Activated CD8-positive, alpha-beta T cell treated with anti-CD3 and anti-CD28 coated beads, Interleukin-2, amount 10 ng/mL, durations not matched to agents 7 days and 5 days (primary cell): ENCODE measurements at places on chromosomes 6 and 20.

DNA sequence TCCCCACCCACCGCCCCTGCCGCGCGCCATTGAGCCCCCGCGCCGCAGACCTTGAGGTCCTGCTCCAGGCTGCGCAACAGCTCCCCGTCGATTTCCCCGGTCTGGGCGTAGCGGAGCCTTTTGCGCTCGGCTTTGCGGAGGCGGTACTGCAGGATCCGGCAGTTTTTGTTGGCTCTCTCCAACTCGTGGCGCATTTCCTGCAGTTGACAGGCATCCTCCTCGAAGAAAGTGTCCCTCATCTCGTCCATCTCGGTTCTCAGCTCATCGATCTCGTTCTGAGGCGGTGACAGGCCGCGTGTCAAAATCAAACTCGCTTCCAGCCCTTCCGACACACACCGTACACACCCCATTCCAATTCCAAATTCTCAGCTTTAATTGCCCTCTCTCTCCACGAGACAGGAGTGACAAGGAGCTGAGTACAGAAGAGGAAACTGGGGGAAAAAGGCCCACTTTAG, 4.3 kb downstream of the MTCL3 start:
- DNase-seq: peak; percentile 63

- no peak for DNase-seq
Observed at GRCh38 chr20:37273988-37274387, 12.4 kb upstream of the GHRH start.

DNA sequence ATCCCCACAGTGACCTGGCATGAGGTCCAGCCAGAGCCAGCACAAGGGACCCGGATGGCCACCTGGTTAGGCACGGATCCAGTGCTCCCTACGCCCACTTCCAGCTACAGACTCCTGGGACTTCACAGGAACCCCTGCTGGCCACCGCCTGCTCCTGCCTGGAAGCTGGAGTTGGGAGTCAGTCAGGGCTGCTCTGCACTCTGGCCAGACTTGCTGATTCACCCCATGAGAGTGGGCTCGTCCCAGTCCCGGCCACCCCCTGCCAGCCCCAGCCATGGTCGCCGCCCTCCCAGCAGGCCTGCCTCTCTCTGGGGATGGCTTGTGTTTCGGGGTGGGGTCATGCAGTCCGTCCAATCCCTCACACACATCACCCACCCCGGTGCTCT, 125.8 kb downstream of the DLL1 start:
- DNase-seq: no peak

- no peak for DNase-seq
Observed at GRCh38 chr6:150617496-150618460, 18.1 kb downstream of the PLEKHG1 start.

DNA sequence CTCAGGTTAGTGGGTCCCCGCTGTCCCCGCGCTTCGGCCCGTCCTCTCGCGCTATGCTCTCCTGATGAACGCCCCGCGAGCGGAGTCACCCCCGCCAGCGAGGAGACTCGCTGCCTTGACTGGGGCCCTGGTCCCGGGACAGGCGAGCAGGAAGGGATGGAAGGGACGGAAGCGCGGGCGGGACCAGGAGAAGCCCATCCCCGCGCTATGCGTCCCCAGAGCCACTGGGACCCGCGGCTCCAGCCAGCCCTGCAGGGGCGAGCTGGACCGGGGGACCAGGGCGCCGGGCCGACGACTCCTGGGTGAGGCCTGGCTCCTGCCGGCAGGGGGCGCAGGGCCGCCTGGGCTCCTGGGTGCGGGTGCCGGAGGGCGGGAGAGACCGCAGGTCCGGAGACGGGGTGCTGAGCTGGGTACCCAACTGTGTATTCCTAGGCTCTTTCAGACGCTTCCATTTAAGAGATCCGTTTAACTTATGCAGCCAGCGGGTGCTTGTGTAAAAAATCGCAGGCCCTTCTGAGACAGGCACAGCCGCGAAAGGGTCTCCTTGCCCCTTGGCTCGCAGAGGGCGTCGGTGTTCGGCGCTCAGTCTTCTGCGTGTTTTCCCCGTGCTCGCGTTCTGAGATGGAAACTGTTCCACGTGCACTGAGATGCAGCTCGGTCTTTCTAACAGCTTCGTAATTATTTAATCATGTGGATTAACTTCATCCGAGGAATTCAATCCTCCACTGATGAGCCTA, 580 bp upstream of the SYCP2 start:
- peak; percentile 78 for DNase-seq

DNA sequence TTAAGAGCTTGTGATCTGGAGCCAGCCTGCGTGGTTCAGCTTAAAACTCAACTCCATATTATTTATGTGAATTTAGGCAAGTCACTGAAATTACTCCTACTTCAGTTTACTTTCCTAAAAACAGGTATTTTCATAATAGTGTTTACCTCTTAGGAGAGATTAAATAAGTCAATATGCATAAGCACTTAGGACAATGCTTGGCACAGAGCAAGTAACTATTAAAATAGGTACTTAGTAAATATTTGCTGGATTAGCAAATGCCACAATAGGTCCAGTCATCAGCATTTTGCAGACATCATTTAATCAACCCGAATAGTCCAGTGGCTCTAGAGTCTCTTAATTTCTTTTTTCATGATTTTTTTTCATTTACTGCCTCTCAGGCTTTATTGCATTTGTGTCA, 78.6 kb upstream of the PTPRK start:
- no peak for DNase-seq

DNA sequence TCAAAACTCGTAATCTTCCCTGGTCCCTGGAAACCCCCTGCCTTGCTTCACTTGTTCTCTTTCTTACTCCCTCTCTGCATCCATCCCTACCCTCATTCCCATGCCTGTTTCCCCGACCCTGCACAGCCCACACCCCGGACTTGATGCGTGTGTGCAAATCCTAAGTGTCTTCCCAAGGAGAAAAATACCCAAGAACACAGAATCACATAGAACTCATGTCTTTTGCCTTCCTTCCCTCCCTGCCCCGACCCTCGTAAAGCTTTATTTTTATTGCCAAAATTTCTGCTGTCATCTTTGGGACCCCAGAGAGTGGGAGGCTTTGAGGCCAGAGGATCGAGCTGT, 169.6 kb upstream of the PMEPA1 start:
- no peak for DNase-seq

- no peak for DNase-seq
Observed at GRCh38 chr6:15260099-15260821, 14.4 kb downstream of the JARID2 start.

DNA sequence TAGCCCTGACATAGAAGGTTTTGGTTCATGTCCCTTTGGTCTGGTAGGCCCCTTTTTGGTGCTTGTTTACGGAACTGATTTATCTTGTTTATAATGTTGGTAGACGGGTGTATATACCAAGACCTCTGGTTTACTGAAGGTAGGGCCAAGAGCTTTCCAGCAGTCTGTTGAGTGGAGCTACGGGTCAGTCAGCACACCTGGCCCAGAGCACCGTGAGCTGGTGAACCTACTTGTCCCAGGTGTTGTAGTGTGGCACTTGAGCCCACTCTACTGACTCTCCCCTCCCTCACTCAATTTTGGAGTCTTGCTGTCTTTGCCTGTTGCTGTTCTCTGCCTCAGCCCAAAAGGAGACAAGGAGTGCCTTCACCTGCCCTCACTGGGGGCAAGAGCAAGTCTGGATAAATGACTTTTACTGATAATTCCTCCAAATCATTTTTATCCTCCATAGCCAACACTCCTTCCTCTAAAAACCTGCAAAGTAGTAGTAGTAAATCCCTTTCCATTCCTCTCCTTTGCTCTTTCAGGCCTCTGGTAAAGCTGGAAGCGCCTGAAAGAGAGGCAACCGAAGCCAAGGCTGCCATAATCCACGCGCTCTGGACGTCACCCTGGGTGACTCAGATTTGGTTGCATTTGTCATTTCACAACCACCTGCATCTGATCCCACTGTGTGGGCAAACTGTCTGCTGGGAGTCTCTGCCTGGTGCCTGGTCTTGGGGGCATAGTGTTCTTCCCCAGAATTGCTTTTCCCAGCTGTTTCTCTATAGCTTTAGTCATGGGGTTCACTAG, 22.2 kb downstream of the RREB1 start:
- no peak for DNase-seq

GRCh38 chr6:115891111-115891669, 169.5 kb downstream of the FRK start:
- DNase-seq: no peak

- DNase-seq: no peak
Observed at GRCh38 chr6:15411766-15412165, 165.9 kb downstream of the JARID2 start.

DNA sequence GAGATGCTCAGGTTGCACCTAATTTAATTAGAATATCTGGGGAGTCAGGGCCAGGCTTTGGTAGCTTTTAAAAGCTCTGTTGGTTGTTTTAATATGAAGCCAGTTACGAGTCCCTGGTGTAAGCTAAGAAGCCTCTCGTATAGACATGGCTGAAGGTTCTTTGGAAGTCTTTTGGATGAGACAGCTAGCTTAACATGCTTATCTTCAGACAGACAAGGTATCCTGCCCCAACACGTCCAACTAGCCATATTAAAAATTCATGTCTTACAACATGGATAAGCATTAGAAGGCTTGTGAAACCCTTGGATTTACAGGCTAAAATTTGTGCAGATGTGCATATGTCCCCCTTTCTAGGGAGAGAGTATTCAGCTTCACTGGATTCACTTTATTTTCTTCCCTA, 105.7 kb upstream of the KCNK16 start:
- no peak for DNase-seq

GRCh38 chr6:9121549-9121948, 686.2 kb upstream of the SLC35B3 start:
- DNase-seq: no peak

GRCh38 chr6:29965873-29966601, 23.7 kb downstream of the HLA-A start:
- no peak for DNase-seq

DNA sequence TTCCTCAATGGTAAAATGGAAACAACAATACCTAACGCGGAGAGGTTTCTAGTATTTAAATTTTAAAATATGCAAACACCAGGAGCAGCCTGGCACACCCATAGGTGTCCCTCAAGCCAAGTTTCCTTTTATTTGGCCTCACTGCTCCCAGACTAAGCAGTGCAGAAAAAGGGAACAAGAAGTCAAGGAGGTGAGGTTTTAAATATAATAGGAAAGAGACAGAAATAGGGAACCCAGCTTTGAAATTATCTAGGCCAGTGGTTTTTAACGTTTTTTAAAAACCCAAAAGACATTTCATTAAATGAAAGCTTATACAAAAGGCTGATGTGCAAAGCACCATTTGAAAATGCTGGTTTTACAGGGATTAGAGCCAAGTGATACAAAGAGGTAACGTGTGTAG, 109.6 kb downstream of the SLC22A3 start:
- DNase-seq: no peak

DNA sequence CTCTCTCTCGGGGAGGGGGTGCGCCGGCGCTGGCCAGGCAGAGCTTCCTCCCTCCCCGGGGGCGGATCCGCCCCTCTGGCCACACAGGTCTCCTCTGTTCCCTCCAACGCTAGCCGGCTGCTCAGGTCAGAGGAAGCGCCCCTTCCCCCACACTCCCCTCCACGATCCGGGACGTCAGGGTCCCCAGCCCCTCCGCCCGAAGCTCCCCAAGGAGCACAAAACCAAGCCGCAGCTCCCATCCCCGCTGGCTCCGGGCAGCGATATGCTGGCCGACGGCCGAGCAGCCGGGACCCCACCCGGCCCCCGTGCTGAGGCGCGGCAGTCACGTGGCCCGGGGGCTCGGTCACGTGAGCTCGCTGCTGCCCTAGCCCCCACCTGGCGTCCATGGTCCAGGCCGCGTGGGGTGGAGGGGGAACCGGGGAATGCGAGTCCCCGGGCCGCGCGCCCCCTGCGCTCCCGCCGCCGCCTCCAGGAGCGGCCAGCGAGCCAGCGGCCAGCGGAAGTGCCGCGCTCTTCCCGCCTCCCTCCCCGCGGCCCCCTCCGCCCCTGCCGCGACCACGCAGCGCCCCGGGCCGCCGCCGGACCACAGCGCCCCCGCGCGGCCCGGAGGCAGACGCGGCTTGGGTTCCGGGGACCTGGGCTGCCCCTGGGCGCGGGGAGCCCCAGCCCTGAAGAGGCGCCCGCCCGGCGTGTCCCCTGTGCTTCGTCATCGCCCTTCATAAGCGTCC, at the start of gene SLC35B2:
Gene SLC35B2, minus strand, starts transcription at position 504 of the 728 bp plus-strand sequence. Its CDS starts 118 bp downstream, at position 386.
- peak; percentile 72 for DNase-seq

- DNase-seq: no peak
Observed at GRCh38 chr20:62458275-62459251, 17.2 kb downstream of the GATA5 start.

DNA sequence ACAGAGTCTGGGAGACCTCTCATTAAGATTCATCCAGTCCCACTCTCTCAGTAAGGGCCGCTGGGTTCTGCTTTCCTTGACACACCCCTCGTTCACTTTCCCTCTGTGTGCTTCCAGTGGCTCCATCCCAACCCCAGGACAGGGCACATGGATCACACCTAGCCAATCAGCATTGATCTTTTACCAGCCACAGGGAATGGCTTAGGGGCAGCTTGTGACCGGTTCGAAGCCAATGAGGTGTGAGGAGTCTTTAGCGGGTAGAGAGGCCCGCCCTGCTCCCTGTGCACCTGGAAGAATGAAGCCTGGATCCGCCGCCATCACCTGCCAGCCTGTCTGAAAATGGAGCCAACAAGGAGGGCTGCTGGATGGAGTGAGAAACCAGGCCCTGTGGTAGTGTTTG, 35.2 kb upstream of the OVOL2 start:
- no peak for DNase-seq

DNA sequence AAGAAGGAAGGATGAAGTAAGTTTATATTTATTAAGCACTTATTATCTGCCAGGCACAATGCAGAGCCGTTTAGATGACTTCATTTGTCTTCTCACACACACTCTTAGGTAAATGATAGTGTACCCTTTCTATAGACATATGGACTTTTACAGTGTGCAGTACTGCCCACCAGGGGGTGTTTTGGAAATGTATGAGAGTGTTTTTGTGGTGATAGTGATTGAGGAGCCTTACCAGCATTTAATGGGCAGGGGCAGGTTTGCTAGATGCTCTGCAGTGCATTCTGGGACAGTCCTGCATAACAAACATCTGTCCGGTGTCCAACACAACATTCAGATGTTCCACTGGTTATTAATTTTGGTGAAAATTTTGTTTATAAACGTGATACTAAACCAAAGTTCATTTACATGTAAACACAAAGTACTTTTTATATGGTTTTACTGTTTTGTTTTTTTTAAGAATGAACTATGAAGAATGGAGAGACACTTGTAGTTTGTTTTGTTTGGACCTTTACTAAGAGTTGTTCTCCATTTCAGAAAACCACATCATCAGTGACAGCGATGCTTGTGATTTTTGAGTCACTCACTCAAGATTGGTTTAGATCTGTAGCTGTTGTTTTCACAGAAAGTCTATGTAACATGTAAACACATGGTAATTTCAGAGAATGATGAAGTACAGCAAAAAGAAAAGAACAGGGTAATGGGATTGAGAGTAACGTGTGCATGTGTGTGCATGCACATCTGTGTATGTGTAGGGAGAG, 19.9 kb downstream of the KCNS1 start:
- DNase-seq: no peak
